Stimulated activated CD8-positive, alpha-beta memory T cell treated with anti-CD3 and anti-CD28 coated beads, Interleukin-2, amount 100 ng/mL, for 1 hour (primary cell): ENCODE measurements at places on chromosomes 7 and 10.

- no peak for DNase-seq
Observed at GRCh38 chr7:73706126-73707044, 13.1 kb downstream of the STX1A start.

DNA sequence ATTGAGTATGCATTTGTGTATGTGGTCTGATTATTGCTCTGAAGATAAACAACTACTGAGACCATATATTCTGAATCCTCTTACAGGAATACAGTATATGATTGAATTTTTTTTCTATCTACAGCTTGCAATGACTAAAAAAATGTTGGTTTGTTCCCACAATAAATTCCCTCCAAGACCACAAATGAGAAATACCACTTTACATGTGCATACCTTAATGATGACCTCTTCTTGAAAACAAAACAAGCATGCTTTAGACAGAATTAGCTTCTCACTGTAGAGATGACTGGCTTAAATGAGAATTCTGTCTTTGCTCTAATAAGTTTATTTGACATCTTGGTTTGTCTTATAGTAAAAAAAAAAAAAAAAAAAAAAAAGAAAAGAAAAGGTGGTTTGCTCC is 241.5 kb downstream of the PCDH15 start:
- DNase-seq = no peak

- DNase-seq = peak; percentile 40
Observed at GRCh38 chr10:62050893-62051433, 149.5 kb downstream of the ARID5B start.

DNA sequence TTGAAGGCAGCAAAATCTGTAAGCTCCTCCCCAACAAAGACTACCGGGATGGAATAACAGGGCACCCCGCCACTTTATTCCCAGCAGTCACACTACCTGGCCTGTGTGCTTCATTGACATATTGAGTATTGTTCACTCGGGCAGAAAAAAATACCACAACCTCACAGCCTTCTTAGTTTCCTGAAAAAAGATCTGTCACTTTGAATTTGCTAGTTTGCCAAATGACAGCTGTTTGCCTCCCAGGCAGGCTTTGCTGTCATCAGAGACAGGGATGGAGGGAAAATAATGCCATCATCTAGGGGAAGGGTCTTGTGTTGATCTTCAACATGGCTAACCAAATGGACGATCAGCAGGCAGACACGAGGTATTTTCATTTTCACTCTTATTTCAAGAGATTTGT is 26.9 kb downstream of the BMPER start:
- no peak for DNase-seq

DNA sequence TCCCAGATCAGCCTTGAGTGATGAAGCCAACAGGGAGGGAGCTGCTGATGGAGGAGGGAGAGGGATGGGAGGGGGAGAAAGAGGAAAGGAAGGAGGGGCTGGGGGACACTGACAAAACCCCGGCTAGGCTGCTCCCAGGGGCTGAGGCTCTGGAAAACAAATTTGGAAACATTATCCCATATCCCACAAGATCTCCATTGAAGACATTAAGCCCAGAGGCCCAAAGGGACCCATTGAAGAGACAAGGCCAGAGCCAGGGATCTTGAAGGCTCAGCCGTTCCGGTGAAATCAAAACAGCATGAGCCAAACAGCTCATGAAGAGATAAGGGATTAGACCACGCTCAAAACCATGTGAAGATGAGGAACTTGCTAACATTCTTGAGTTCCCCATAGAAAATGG is 184.3 kb upstream of the ITGB1 start:
- no peak for DNase-seq

DNA sequence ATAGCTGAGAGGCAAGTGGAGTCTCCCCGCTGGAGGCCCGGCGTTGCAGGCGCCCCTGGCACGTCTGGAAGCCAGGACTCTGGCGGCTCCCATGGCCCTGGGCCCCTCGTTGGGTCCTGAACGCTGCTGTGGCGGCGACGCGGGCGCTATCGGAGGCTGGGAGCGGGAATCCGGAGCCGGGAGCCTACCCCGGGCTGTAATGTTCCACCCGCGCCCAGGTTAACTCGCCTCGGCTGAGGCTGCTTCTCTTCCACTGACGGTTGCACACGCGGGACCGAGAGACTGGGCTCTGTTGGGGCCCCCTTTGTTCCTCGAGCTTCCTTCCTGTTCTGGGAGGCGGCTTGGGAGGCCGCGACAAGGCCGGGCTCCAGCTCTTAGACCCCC is 1.3 kb upstream of the HOXA5 start:
- no peak for DNase-seq

DNA sequence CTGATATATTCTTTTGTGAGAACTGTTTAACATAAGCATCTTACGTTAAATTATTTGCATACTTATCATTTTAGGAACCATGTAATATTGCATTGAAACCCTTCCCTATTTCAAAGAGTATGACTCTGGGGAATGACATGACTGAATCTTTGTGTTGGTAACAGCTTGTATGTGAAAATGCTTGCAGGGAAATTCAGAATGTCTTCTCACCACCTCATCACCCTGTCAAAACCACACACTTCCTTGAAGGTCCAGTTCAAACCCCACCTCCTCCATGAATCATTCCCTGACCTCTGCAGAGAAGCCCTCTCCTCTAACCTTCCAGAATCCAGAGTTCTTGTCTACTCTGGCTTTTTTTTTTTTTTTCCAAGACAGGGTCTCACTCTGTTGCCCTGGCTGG is 26.3 kb upstream of the NKX2-3 start:
- no peak for DNase-seq

GRCh38 chr7:3589752-3590151 is 288.7 kb downstream of the SDK1 start:
- DNase-seq = no peak

GRCh38 chr10:106967452-106967851 is 197.1 kb downstream of the SORCS1 start:
- DNase-seq = no peak

DNA sequence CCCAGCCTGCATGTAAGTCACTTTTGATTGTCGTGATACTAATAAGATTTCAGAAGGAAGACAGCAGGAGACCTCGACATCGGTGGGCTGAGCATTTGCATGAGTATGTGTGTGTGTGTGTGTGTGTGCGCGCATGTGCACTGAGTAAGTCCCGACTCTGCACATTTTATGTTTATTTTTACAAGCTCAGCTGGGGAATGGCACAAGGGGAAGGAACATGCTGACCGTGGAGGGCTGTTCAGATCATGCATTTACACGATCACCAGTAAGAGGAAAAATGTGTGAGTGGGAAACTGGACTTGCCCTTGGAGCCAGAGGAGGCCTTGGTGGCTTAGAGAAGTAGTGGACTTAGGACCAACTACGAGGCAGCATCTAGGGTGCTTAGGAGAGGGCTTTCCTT is 41.3 kb downstream of the IL2RA start:
- no peak for DNase-seq

DNA sequence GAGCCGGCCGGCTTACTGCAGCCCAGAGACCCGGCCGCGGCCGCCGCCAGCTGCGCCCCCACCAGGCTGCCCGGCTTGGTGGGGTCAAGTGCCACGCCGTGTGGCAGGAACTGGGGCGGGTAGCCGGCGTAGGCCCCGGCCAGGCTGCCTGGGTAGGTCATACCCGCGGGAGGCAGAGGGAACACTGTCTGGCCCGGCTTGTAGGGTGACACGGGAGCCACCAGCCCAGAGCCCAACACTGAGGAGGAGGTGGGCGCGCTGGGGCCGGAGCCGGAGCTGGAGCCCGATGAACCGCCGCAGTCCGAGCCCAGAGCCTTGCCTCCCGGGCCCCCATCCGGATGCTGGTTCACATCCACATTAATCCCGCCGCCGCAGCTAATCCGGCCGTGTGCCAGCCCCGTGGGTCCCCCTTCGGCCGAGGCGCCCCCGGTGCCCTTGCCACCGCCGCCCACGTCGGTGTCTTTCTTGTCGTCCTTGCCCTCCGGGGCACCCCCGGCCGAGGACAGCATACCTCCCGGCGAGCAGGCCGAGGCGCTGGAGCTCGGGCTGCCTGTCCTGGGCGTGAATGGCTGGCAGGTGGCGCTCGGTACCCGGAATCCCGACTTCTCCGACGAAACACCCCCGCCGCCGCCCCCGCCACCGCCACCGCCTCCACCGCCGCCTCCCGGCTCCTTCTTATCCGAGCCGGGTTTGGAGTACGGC is 2.0 kb downstream of the ZNF503 start:
- no peak for DNase-seq

DNA sequence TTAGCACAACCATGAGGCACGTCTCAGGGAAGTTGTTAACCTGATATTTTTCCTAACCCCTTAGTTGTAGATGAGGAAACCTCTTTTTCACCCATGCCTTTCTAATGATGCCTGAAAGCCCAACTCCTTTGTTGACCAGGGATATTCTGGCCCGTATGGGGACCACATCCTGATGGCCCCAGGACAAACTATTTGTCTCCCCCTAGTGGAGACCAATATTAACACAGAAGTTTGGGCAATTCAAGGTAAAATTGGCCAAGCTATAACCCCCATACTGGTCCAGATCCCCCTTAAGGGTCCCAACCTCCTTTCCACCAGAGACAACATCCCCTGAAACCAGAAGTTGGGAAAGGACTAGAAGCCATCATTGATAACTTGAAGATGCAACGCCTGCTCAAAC is 893.3 kb downstream of the SORCS1 start:
- no peak for DNase-seq

DNA sequence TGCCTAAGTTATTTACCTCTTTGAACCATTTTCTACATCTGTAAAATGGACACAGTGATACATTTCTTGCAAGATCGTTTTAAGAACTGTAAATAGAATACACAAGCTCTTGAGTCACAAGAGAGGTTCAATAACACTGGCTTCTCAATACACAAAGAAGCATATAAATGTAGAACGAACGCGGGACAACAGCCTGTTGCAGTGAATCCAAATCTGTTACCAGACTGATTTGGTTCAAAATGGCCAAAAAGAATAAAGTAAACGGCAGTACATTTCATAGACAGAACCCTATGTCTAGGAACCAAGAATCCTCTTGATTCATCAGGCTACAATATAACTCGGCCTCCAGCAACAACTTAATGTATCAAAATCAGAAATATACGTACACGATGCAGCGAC is 701 bp downstream of the MTPAP start:
- DNase-seq = no peak

DNA sequence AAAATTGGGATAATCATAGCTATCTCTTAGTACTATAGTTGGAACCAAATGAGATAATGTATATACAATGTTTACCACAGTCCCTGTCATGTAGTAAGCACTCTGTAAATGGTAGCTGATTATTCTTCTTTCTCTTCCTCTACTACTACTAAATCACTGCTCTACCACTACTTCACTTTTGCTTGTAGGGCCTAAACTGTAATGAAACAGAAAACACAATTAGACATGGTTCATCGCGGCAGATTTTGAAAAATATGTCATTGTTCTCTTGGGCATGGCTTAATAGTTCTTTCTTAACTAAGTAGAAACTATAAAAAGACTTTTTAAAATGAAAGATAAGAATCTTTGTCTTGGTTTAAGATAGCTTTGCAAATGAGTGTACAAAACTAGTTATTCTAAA is 34.9 kb downstream of the R3HCC1L start:
- no peak for DNase-seq

GRCh38 chr10:104303594-104304355 is 34.5 kb downstream of the ITPRIP start:
- DNase-seq = no peak

DNA sequence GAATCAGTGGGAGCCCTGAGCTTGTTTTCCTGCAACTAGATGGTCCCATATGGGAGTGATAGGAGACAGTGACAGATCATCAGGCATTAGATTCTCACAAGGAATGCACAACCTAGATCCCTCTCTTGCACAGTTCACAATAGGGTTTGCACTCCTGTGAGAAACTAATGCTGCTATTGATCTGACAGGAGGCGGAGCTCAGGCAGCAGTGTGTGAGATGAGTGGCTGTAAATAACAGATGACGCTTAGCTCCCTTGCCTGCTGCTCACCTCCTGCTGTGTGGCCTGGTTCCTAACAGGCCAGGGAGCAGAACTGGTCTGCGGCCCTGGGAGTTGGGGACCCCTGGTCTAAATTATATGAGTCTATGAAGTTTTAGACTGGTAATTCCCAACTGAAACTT is 3.9 kb downstream of the MIOS start:
- DNase-seq = no peak

DNA sequence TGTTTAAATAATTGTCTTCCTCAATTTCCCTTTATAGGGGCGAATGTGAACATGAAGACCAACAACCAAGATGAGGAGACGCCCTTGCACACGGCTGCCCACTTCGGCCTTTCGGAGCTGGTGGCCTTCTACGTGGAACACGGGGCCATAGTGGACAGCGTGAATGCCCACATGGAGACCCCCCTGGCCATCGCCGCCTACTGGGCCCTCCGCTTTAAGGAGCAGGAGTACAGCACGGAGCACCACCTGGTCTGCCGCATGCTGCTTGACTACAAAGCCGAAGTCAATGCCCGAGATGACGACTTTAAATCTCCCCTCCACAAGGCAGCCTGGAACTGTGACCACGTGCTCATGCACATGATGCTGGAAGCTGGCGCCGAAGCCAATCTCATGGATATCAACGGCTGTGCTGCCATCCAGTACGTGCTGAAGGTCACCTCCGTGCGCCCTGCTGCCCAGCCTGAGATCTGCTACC is 42.1 kb downstream of the ASB4 start:
- DNase-seq = no peak

DNA sequence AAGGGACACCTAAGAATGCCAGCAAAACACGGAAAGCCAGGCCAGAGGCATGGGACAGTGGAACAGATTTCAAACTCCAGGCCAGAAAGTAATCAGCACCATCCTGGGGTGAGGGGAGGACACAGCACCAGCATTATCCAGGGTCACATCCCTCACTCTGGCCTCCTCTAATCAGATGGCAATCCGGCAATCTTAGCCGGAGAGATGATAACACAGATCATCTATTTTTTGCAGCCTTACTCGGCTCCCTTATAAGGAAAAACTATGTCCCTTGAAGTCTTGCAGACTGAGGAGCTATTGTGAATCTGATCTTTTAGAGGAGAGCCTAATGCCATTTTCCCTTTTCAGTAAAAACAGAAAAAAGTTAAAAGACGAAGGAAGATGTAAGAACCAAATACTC is 16.5 kb downstream of the TRIL start:
- no peak for DNase-seq

DNA sequence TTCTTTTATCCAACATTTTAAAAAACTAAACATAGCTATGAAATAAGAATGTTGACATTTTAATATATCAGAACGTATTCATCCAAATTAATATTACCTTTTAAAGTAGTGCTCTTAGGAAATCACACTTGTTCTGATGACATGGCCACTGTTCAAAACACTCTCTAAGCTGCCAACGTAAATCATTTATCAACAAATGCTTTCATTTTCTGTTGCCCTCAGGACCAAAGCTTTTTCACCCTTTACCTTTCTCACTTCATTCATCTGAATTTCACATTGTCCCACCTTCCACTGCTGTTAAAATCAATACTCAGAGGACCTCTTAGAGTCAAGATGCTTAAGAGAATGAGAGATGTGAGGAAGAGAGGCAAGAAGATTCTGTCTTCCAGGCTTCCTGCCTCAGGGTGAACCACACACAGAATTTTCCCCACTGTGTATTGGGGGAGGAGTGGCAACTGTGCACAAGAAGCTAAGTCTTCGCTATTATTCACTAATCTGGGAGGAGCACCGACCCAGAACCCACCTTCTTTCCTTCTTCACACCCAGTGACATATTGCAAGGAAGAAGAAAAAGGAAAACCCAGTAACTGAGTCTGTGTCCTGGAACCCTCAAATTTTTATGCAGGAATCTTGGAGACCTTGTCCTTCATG is 21.0 kb downstream of the HIBADH start:
- DNase-seq = no peak
